ENCODE measurements at places on chromosomes 3 and 15.

GRCh38 chr3:45479621-45480035, 91.3 kb downstream of the LARS2 start:
- DNase-seq, result no peak

- DNase-seq, result no peak
Observed at GRCh38 chr3:52777959-52778805, 783 bp downstream of the ITIH1 start.

- no peak for DNase-seq
Observed at GRCh38 chr15:101464256-101464998, 25.1 kb downstream of the PCSK6 start.

DNA sequence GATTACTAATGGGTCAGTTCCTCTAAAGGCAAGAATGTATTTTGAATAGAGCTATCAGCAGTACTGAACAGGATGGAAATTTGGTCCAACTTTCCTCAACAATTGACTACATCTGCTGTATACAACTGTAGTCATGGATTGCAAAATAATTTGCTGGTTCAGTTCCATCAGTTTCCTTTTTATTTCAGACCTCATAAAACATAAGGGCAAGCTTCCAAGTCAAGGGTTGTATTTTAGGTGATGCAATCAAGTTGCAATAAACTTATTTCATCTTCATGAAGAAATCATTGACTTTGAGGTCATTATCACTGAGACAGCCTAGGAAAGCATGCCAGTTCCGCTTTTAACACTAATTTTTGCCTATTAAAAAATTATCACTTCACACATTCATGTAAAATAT, 90.4 kb upstream of the TSEN2 start:
- DNase-seq, result no peak

GRCh38 chr15:39415634-39416033, 165.2 kb upstream of the THBS1 start:
- no peak for DNase-seq

- DNase-seq, result no peak
Observed at GRCh38 chr15:101209285-101209845, 42.5 kb downstream of the CHSY1 start.

GRCh38 chr15:52162260-52162659, 28.9 kb downstream of the GNB5 start:
- DNase-seq, result no peak

DNA sequence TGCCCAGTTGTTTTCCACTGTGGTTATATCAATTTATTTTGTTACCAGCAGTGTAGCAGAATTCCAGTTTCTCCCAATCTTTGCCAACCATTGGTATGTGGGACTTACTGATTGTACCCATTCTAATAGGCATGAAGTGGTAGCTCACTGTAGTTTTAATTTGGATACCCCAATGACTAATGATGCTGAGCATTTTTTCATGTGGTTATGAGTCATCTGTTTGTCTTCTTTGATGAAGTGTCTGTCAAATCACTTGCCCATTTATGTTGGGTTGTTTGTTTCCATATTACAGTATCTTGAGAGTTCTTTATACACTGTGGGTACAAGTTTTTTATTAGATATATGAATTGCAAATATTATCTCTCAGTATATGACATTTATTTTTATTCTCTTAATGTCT, 644.3 kb downstream of the NR2F2 start:
- no peak for DNase-seq

DNA sequence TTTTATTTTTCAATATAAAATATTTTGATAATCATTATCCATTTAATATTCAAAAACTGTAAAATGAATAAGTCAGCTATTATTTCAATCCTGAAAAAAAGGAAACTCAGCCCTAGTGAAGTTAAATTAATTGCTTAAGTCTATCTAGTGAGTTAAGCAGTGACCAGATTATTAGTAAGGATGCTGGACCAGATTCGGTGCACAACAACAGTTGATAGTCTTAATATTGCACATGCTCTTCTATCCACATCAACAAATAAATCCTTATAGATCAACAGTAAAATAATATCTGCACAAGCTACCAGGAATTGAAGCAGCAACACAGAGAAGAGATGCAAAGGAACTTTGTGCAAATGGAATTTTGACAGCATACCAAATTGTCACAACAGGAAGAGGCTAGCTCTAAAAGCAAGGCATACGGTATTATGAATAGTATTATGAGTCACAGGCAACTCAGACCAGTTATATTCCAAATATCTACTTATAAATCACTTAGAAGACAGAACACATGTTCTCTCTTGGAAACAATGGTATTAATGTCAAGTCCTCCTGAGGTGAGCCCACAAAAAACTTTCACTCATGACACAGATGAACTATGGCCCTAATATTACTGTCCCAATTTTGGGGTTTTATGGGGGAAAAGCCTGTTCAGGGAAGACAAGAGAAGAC, 24.9 kb downstream of the VPS13C start:
- DNase-seq, result no peak

DNA sequence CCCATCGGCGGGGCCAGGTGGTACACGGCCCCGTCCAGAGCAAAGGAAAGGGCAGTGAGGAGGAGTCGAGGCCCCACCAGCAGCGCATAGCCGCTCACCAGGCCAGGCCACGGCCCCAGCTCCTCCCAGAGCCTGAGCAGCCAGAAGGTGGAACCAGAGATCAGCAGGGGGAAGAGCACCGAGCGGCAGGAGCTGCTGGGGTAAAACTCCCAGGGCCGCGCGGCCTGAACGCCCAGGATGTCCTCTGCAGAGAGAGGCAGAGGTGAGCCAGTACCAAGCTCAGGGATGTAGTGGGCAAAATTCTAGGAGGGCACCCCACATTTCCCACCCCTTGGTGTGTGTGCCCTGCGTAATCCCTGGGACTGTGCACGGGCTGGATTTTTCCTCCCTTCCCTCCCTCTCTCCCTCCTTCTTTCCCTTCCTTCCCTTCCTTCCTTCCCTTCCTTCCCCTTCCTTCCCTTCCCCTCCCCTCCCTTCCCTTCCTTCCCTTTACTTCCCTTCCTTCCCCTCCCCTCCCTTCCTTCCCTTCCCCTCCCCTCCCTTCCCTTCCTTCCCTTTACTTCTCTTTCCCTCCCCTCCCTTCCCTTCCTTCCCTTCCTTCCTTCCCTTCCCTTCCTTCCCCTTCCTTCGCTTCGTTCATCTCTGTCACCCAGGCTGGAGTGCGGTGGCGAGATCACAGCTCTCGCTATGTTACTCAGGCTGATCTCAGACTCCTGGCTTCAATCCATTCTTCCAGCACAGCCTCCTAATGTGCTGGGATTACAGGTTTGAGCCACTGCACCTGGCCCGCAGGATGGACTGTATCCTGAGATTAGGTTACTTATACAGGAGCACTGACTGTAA, 6.3 kb upstream of the NCBP2 start:
- no peak for DNase-seq

DNA sequence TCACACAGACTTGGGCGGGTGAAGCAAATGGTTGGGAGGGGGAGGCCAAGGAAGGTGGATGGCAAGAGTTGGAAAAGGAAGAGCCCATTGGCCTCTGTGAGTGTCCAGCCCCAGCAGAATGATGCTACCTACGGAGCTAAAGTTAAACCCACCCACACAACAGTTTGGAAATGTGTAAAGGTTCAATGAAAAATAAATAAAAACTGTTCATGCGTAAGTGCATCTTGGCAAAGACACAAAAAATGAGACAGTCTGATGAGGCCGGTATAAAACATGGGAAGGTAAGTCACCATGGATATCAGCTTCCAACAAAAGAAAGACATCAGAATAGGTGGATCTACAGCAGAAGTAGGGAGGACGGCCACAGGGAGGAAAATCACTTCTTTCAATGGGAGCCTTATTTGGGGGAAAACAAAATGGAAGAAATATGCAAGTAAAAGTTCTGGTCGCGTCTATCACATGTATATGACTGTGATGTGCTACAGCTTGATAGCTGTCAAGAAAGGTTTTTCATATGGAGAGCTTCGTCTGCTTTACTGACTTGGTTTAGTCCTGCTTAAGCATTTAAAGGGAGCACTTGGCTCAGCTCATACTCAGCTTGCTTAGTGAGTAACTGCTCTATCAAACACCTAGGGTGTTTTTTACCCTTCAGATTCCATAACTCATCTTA, 82.8 kb downstream of the TIGIT start:
- DNase-seq, result no peak

DNA sequence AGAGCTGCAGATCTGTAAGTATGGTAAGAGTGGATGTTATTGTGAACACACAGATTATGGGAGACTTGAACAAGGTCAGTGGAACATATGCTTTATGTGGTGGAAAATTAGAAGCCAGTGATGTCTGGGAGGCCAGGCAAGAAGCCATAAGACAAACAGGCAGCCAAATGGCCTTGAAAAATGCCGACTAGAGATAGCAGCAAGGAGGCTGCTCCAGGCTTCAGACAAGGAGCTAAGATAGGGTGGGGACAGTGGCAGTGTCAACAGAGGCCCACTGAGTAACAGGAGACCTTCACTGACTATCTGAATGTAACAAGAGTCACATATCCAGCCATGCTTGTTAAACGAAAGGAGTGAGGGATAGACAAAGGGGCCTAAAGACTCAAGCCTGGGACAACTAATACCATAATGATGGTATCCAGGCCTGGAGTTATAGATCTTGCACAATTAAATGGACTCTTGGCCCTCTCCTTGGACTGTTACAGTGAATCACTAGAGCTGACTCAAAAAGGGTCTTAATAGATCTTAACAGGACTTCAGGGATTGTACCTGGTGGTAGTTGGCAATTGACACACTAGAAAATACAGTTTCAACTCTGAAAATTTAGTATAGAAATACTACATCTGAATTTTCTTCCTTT, 50.6 kb downstream of the CFAP20DC start:
- DNase-seq, result no peak

GRCh38 chr3:171879472-171879871, 36.3 kb downstream of the TMEM212 start:
- no peak for DNase-seq

GRCh38 chr3:514192-514591, 317.6 kb downstream of the CHL1 start:
- DNase-seq, result no peak

DNA sequence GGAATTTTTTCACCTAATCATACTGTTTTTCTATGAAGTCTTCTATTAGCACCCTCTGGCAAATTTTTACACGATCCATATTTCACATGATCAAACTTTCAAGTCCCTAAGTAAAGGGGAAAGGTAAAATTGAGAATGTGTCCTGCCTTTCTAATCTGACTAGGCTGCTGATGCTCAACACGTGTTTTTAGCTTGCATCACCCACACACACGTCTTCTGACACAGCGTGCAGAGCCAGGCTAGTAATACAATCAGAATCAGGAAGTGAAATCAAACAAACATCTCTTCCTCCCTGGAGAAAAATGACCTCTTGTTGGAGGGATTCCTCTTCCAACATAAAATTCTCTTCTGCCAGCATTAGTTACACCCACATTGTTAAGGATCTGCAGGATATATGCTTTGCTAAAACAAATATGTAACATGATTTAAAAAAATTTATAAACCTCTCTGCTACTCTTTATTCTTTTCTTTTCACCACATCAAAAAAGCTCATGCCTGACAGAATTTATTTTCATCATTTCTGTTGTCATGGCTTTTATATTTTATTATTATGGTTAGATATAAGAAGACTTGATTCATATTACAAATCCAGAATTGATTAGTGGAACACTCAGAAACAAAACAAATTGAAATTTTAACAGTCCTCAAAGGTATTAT, 122.4 kb downstream of the RAP2B start:
- no peak for DNase-seq

GRCh38 chr3:6714962-6715361, 146.0 kb upstream of the GRM7 start:
- no peak for DNase-seq

GRCh38 chr3:16768014-16768413, 116.7 kb upstream of the PLCL2 start:
- no peak for DNase-seq

- no peak for DNase-seq
Observed at GRCh38 chr3:182650568-182651128, 142.7 kb upstream of the ATP11B start.

DNA sequence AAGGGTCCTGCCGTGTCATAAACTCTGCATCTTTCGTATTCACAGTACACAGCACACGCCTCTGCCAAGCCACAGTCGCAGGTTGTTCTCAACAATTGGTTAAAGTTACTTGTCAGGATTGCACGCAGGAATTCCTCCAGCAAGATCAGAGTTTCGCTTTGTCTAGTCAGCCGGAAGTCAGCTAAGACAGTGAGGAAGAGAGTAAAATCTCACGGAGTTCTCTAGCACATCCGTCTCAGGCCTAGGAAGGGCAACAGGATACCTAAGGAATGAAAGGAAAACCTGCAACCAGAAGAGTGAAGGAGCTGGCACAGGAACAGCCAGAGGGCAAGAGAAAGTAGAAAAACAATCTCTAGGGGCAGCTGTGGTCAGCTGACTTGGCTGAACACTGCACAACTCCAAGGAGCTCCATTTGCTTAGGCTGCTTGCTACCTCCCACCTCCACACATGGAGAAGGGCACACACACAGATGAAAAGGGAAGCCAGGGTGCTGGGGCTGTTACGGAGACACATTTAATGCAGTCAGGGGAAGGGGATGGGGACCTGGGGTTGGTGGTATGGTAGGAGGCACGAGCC, 23.7 kb downstream of the RORA start:
- no peak for DNase-seq

GRCh38 chr3:29245441-29245840, 35.4 kb upstream of the RBMS3 start:
- no peak for DNase-seq

DNA sequence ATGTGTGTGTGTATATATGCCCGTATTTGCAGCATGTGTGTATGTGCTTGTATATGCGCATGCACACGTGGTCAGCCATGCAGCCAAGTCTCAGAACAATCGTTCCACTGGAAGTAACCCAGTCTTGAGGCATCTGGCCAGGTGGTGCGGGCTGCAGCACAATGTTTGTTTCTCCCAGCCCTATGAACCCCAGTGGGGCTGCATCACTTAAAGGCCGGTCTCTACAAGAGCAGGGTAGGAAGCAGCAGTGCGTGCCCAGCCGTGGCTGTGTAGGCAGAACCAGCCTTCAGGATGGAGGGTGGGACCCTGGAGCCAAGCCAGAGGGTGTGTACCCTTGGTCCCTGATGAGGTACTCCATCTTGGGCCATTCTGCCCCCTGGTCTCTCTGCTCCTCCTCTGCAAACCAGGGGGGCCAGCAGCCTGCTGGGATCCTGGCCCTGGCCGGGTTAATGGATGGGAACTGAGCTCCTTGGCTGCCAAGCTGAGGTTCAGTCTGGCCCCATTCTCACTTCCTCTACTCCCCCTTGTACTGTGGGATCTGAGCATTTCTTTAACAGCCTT, 11.8 kb downstream of the KLF13 start:
- no peak for DNase-seq

DNA sequence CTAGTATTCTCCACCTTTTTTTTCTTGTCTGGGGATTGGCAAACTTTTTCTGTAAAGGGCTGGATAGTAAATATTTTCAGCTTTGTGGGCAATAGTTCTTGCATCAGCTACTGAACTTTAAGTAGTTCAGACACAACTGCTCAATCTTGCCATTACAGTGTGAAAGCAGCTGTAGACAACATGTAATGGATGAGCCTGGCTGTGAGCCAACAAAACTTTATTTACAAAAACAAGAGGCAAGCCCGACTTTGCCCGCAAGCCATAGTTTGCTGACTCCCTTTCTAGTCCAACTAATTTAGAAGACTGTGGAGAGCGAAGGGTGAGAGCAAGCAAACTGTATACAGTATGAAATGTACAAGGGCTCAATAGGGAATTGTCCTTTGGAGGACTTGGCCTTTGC, 6.2 kb downstream of the FRMD4B start:
- no peak for DNase-seq
